ENCODE measurements at places on chromosomes 2 and 18.

- no peak for DNase-seq
These were observed 37.9 kb downstream of the ODC1 start for GRCh38 chr2:10410001-10410822.

DNA sequence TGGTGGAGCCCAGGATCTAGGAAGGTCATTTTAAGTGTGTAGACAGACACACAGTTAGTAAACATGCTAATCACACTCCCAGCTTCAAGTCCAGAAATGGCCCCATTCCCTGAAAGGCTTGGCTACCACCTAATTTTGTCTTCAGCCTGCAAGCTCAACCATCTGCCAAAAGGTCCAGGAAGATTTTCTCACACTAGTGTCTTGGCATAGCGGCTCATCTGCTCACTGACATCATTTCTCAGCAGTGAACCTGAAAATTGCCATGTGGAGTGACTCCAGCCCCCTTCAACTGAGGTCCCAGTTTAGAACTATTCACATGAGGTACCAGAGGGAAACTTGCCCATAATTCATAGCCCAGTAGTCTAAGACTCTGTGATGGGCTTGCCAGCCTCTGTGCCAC is 748.9 kb downstream of the LRP1B start:
- no peak for DNase-seq

GRCh38 chr2:226618875-226619605 is 180.6 kb downstream of the IRS1 start:
- no peak for DNase-seq

- no peak for DNase-seq
These were observed 433.7 kb downstream of the BCL11A start for GRCh38 chr2:60119778-60120177.

- DNase-seq: peak; percentile 72
These were observed 494 bp downstream of the HNRNPLL start for GRCh38 chr2:38602136-38602731.

DNA sequence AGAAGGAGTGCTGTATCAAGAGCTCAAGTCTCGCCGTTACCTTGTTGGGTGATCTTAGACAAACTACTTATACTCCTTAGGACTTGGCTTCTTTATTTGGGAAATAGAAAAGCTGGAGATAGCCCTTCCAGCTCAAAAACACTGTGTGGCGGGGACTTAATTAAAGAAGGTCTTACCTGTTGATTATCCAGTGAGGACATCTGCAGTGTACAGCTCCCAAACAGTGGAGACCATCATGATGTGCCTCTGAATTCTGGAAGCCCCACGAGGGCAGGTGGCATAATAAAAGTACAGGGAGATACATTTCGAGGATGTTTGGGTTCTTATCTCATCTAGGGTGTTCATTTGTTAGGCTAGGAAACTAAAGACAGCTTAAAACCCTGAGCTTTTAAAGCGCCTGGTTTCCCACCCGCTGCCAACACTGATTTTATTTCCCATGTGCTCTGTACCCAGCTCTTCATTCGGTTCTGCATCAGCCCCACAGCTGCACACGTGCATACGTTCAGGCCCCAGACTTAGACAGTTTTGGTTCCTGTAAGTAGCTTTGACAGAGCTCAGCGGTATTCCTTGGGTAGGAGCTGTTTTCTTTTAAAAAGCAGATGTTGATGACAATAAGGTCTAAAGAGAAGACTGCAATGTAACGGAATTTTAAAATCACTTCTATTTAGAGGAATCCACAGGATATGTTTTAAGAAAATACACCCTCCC is 80.5 kb upstream of the SIX2 start:
- DNase-seq: no peak

GRCh38 chr2:208268156-208268952 is 2.3 kb downstream of the PIKFYVE start:
- no peak for DNase-seq

GRCh38 chr18:13583576-13584550 is 142.5 kb downstream of the FAM210A start:
- DNase-seq: no peak

GRCh38 chr18:76467371-76468190 is 27.5 kb downstream of the ZNF516 start:
- DNase-seq: no peak
